ENCODE measurements at places on chromosomes 4 and X.

DNA sequence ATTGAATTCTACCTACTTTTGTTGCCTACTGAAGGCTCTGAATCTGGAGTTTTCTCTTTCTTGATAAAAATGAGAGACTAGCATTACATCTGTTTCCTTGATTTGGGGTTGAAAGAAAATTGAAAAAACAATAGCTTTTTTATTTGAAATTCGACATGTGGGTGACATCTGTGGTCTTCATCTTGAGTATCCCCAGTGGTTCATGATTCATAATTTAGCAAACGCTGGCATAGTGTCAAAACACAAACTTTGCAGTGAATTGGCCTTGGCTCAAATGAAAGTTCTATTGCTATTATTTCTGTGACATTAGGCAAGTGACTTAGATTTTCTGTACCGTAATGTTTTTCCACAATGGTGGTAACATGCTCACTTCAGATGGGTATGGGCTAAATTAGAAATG lies 747.6 kb downstream of the PCDH7 start:
- DNase-seq, result no peak

GRCh38 chr4:74444891-74445642 lies at the start of gene AREG:
TSS of gene AREG (plus strand) at chr4:74445136. CDS start at chr4:74445346, 210 bp downstream.
- DNase-seq, result peak; percentile 87

GRCh38 chr4:95547715-95548471 lies 880 bp downstream of the UNC5C start:
- DNase-seq, result no peak

DNA sequence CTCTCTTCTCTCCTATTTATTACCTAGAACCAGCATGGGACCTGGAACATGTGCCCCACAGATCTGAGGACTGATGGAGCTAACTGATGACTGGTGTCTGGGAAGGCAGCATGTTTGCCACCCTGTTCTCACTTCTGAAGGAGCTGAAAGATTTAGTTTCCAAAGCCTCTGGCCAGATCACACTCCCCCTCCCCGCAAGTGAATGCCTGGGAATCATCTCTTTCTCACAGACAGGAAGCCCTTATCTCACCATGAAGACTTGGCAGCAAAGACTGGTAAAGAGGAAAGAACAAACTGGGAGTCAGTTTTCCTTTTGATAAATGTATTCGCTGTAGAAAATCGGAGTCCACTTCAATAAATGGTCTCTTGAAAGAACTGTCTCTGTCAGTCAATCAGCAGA lies 21.0 kb upstream of the PCYT1B start:
- no peak for DNase-seq

GRCh38 chr4:135371137-135371536 lies 1169.5 kb upstream of the PABPC4L start:
- DNase-seq, result no peak

DNA sequence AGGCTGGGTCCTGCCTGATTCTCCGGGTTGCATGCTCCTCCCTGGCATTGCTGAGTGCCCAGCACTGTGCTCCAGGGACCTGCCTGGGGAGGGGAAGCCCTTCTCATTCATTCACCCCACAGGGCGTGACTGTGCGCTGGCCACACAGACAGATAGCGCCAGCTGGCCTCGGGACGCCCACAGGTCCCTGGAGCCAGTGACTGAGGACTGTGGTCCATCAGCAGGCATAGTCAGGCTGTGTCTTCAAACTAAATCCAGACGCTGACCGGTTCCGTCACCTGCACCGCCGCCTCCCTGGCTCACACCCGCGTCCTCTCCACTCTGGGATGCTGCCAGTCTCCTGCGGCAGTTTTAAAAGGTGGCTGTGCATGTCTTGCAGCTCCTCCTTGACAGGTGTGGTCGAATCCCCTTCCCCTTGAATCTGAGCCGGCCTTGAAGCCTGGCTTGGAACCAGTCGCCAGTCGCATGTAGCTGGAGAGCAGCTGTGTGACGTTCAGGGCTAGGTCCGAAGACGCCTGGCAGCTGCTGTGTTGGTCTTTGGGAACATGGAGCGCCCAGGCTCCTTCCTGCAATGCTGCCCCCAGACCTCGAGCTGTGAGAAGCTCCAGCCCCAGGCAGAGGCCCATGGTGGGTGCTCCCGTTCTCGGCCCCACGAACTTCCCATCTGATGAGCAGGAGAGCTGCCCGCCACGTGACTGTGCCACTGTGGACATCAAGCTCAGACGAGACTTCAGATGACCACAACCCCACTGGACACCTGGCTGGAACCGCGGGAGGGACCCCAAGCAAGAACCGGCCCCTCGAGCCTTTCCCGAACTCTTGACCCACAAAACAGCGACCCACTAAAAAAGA lies 94.1 kb downstream of the ADRA2C start:
- no peak for DNase-seq

DNA sequence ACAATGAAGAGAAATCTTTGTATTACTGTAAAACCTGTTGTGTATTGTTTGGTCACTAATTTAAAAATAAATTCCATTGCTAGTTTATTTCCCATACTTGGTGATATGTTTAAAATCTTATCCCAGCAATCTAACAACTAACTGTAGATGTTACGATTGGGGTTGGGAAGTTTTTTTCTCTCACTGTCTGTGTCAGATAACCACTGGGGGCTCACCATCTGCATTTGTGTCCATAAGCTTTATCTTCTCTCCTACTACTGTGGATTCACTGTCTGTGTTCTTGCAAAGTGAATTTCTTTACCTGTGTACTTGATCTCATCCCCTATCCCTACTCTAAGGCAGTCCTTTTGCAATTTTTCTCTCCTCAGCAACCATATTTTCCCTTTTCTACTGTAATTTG lies 81.3 kb downstream of the STIM2 start:
- no peak for DNase-seq

DNA sequence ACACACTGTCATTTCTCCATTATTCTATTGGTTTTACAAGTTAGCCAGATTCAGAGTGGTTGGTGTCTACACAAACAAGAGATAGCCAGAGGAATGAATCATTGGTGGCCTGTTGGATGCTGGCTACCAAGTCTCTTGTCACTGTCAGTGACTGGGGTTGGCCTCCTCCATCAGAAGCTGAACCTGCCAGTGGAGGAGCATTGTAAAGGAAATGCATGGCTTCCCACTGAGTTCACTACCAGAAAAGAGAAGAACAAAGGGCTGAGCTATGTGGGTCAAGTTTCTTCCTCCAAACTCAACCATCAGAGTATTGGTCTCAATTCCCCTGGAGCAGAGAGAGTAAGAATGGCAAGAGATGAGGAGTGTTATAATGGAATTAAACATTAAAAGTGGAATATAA lies 26.5 kb upstream of the ANKRD50 start:
- DNase-seq, result no peak

GRCh38 chr4:167111622-167112021 lies 122.7 kb downstream of the SPOCK3 start:
- no peak for DNase-seq

DNA sequence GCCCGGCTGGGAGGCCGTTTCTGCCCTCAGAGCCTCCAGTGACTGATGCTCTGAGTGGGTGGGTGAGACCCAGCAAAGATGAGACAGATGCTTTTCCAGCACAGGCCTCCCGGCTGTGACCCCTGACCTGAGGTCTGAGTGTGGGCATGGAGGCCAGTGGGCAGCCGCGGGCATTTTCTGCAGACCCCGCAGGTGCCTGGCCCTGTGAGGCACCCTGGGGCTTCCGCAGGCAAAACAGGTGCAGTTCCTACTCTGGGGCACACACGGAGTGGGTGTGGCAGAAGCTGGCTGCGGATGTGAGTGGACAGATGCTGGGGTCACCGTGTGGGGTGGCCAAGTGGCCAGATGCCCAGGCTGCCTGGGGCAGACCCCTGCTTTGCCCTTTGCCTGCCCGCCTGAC lies 14.8 kb downstream of the HTRA3 start:
- DNase-seq, result no peak

DNA sequence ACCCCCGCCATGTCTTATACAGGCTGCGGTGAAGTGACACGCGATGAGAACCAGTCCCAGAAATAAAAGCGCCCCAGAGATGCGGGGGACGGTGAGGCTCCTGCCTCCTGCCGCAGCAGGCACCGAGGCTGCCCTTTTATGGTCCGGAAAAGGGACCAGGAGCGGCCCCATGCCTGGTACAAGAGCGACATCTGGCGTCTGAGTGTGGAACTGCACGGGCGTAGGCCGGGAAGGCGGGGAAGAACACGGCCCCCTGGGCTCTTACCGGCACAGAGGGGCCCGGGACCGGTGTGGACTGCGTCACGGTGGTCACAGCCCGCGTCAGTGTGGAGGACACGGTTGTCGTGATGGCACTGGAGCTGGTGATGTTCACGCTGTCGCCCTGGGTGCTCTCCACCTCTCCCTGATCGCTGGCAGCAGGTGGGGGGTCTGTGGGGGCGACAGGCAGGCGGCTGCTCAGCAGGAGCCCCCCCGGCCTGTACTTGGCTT lies 8.9 kb upstream of the RENBP start:
- peak; percentile 54 for DNase-seq

- DNase-seq, result no peak
Measured at GRCh38 chr4:1008840-1009541, 2.4 kb upstream of the FGFRL1 start.

DNA sequence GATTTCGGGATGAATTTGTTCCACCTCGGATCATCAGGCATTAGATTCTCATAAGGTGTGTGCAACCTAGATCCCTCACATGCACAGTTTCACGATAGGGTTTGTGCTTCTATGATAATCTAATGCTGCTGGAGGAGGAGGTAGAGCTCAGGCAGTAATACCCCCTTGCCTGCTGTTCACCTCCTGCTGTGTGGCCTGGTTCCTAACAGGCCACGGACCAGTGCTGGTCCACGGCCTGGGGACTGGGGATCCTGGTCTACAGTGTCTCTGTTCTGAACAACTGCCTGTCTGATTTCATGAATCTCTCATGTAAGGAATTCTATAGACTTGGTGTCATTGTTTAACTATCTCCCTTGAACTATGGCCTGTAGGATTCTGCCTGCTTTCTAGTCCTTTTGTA lies 269.9 kb downstream of the SPRY1 start:
- DNase-seq, result no peak

DNA sequence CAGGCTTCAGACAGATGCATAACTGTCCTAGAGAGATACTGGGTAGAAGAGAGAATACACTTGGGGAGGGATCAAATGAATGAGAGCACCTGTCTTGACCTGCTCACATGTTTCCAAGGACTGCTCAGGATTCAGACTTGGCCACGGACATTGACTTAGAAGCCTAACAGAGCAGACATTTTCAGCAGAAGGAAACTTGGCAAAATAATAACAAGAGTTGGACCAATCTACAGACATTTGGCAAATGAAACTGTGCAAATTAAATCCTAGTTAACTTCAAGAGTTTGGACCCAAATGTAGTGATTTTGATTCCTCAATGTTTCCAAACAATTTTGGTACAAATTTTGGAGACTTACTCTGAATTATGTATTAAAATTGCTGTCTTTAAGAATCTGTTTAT lies 223.9 kb downstream of the CAMK2D start:
- DNase-seq, result no peak

DNA sequence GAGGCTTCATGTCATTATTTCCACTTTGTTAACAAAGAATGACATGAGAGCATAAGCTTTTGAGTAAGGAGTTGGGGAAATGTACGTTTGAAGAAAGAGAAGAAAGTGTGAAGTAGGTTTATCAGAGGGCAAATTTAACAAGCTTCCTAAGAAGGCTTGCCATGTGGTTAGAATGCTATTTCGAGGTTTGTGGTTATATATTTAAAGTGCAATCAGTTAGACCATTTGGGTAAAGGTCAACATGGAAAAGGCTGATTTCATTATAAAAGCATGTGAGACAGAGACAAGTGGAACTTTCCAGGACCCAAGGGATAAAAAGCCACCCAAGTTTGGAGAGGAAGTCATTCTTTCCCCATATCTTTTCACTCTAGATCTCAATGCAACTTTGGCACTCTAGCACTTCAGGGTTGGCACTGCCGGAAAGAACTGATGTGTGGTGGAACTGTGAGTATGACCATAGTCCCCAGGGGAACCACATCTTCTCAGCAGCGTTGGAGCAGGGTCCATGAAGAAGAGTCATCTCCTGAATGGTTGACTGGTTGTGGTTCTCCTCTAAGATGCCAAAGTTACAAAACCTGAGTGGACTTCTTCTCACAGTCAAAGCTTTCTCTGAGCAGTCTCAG lies 529.9 kb downstream of the MID1IP1 start:
- no peak for DNase-seq

DNA sequence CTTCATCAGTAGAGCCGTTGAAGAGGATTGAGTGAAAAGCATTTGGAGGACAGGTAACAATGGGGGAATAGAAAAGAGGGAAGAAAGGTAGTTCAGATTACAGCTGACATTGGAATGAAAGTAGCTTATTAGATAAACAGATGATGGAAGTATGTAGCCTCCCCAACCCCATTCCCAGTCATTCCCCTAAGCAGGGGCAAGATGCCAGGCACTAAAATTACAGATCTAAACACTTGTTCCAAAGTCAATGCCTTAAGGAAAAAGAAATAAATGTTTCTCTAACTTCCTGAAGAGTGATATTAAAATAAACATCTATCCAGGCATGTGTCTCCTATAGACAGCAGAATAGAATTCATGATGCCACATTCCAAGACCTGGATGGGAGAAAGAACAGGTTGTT lies 350.8 kb downstream of the PDGFC start:
- DNase-seq, result no peak

- no peak for DNase-seq
Measured at GRCh38 chr4:174483792-174484191, 38.5 kb downstream of the HPGD start.

- DNase-seq, result no peak
Measured at GRCh38 chrX:130414800-130415199, 13.0 kb downstream of the RBMX2 start.

- DNase-seq, result no peak
Measured at GRCh38 chr4:8538703-8539567, 41.3 kb upstream of the GPR78 start.

DNA sequence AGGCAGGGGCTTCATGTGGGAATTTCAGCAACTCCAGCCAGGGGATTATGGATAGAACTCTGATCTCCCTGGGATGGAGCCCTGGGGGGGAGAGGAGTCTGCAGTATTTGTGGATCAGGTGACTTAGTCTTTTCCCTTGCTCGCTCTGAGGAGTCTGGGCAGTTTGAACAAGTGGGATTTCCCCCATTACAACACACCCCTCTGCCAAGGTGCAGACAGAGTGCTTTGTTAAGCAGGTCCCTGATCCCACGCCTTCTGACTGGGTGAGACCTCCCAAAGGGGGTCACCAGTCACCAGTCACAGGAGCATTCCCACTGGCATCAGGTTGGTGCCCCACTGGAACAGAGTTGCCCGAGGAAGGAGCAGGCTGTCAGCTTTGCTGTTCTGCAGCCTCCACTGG lies 123.9 kb downstream of the LHFPL1 start:
- no peak for DNase-seq

- no peak for DNase-seq
Measured at GRCh38 chrX:106036716-106037115, 1.8 kb downstream of the SERPINA7 start.

- DNase-seq, result no peak
Measured at GRCh38 chr4:139534287-139534950, 21.6 kb downstream of the SETD7 start.

- DNase-seq, result no peak
Measured at GRCh38 chr4:130214268-130214667, 1118.3 kb downstream of the C4orf33 start.

- no peak for DNase-seq
Measured at GRCh38 chrX:77786365-77786680, 307 bp upstream of the ATRX start.

GRCh38 chr4:173138624-173139023 lies 30.0 kb upstream of the GALNT7 start:
- no peak for DNase-seq

GRCh38 chrX:39475372-39475771 lies 622.4 kb downstream of the BCOR start:
- no peak for DNase-seq

GRCh38 chr4:92483341-92483740 lies 179.6 kb downstream of the GRID2 start:
- DNase-seq, result no peak

- no peak for DNase-seq
Measured at GRCh38 chr4:159764343-159764952, 661.6 kb downstream of the RAPGEF2 start.

Measured in stimulated activated CD8-positive, alpha-beta memory T cell treated with anti-CD3 and anti-CD28 coated beads, Interleukin-15, amount 100 ng/mL, for 4 hours (primary cell).